ENCODE measurements at places on chromosomes 7 and 10.

GRCh38 chr7:158274404-158274811 lies 313.2 kb downstream of the PTPRN2 start:
- DNase-seq = no peak

GRCh38 chr7:47807756-47808155 lies 140.5 kb downstream of the PKD1L1 start:
- DNase-seq = no peak

GRCh38 chr7:78970440-78970916 lies 483.0 kb downstream of the MAGI2 start:
- no peak for DNase-seq

DNA sequence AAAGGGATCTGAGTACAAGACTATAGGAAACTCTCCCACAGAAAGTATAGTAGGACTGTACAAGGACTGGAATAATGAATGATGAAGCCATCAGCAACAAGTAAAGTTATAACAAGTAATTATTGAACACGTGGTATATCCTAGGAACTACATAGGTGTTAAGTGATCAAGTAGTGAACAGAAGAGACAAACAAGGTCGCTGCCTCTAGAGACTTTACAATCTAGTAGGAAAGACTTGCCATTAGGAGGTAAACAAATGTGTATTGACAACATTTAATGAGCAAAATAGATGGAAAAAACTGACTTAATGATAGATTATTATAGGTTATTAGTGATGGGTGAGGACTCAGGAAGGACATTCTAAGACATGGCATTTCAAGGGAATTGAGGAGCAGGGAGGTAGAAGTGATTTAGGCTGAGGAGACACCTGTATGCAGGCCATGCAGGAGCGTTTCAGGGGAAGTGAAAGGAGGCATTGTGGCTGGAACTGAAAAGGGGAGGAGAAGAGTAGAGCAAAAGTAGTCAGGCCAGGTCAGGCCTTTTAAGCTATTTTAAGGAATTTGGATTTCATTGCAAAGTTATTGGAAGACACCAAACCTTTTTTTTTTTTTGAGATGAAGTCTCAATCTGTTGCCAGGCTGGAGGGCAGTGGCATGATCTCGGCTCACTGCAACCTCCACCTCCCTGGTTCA lies 8.5 kb upstream of the GLCCI1 start:
- no peak for DNase-seq

DNA sequence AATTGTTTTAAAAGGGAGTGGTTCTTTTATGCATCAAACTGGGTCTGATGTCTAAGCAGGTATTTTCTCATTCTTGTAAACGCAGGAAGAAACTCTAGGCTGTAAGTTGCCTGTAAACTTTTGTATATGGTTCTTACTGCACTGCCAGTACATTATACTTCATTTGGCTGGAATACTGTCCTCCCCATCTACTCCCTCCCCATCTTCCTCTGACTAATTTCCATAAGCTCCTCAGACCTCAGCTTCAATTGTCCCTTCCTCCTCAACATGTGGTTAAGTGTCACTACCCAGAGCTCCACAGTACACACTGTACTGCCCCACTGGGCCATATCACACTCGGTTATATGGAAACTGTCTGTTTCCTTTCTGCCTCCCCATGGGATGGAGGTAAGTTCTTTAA lies 161.4 kb upstream of the MDFIC start:
- no peak for DNase-seq

DNA sequence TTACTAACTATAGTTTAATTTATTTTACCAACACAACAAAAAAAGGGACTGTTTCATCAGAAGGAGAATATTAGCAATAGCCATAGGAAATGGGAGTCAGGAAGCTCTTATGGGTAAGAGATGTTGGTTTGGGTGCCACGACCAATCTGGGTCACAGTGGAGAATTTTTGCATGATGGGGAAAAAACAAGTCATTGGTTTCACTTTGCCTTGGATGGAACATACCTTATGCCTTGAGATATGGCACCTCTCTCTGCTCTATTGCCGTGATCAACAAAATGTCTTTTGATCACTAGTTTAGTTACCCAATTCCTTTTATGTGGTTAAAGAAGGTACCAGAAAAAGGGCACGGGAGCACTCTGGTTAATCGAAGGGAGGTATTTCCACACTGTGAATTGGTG lies 48.2 kb downstream of the PNLIPRP3 start:
- DNase-seq = no peak

DNA sequence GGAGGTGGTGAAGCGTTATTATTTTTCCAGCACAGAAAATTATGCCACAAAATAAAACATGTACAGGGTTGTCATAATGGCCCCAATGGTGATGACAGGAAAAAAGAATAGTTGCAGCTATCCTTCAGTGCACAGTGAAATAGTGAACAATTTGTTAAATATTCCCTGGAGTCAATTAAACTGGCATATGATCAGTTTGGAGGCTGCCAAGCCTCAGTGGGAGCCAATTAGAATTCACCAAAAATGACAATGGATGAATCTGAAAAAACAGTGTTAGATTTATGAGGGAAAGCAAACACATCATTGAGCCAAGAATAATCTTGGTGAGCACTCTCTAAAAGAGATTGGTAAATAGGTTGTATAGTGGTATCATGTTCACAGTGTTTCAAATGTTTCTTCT lies 146.3 kb downstream of the OTUD1 start:
- no peak for DNase-seq

GRCh38 chr10:88916231-88916630 lies 36.2 kb downstream of the STAMBPL1 start:
- no peak for DNase-seq

DNA sequence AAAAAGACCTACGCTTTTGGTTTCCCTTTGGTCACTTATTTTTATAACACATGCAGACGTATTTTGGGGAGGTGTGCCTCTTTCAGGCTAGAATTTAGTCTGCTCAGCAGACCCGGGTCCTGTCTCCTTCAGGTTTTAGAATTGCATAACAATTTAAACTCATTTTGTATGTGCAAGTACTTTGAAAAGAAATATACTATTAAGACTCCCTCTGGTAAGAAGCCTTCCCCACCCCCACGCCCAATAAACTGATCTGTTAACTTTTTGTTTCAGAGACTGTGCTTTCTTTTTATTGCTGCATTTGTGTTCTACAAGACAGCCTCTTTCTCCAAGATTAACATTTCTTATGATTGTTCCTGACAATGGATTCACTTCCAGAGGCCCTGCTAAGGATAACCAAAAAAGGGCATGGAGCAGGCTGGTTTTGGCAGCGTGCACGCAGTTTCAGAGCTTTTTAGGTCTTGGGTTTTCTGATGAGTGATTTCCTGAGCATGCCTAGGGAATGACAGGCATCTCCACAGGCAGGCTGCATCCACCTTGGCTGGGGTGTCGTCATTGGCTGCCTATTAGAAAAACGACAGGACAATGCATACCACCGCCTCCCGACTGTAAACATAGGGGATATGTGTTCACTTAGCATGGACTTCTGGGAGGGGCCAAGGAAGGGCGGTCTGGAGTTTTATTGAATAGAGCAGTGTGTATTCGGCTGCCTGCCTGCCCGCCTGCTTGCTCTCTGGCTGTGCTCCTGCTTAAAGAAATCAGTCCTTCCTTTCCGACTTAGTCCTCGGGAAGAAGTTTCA lies at the start of gene CALD1:
TSS of gene CALD1 (plus strand) at position 694 of the 800 bp plus-strand sequence. CDS start 88,100 bp downstream, outside the sequence.
- peak; percentile 76 for DNase-seq

DNA sequence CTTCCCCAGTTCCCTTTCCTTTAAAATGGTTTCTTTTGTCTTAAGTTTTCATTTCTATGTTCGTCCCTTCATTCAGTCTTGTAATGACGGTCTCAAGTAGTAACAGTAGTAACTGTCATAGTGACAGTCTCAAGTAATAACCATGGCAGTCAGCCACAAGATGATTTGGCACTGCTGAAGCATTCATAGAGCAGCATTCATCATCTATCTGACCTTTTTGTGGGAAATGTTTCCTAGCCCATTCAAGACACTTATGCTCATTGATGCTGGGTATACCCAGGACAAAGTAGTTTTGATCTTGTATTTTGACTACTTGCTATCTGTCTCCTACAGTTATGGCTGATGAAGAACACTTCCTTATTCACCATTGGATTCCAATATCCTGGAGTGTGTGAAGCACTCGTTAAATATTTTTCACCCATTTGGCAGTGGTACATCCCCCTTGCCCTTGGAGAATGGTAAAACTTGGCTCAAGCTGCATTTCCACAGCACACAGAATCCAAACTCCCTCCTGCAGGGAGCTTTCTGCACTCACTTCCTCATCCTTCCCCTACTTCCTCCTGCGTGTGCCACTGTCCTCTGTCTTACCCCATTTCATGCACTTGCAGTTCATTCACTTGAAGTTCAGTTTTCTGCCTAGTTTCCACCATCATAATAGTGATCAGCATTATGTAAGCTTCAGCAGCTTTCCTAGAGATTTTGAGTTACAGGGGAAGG lies 19.0 kb downstream of the GIMAP4 start:
- no peak for DNase-seq

- no peak for DNase-seq
Observed at GRCh38 chr10:125828311-125828710, 5.0 kb downstream of the BCCIP start.

- DNase-seq = no peak
Observed at GRCh38 chr10:33065111-33065510, 107.1 kb upstream of the ITGB1 start.
